ENCODE measurements at places on chromosomes 7 and 10.

GRCh38 chr7:116679500-116679899, 7.5 kb downstream of the MET start:
- no peak for DNase-seq

DNA sequence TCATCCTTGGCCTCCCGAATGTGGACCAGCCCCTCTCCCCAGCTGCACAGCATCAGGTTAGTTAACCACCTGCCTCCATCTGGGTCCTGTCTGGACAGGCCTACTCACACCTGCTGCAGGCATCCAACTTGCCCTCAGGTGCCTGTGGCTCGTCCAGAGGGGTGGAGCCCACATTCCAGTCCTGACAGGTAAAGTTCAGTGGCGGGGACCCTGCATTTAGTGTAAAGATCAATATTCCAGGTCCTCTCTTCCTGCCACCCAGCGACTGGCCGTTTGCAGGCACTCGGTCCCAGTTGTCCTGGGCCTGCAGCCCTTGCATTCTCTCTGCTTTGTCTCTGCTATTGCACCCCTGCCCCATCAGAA, 15.0 kb downstream of the HTRA1 start:
- DNase-seq = no peak

GRCh38 chr7:143408686-143409561, at the start of gene EPHA1:
Gene EPHA1 (minus strand): TSS chr7:143408856. CDS start chr7:143408805, 51 bp downstream.
- peak; percentile 79 for DNase-seq

DNA sequence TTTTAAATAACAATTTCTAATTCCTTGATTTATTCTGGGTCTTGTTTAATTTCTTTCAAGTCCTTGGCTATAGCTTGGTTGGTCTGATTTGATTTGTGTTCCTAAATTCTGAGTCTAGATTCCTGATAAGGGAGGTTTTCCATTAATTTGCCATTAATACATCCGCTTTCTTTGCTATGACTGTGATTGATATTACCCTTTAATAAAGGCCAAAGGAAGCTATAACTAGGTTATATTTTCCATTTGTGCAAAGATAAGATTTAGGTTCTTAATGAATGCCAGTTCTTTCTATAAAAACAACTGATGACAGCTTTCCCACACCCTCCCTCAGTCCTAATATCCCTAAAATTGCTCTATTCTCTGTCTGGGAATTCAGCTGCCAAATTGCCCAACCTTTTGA, 28.2 kb downstream of the NDUFB2 start:
- no peak for DNase-seq

DNA sequence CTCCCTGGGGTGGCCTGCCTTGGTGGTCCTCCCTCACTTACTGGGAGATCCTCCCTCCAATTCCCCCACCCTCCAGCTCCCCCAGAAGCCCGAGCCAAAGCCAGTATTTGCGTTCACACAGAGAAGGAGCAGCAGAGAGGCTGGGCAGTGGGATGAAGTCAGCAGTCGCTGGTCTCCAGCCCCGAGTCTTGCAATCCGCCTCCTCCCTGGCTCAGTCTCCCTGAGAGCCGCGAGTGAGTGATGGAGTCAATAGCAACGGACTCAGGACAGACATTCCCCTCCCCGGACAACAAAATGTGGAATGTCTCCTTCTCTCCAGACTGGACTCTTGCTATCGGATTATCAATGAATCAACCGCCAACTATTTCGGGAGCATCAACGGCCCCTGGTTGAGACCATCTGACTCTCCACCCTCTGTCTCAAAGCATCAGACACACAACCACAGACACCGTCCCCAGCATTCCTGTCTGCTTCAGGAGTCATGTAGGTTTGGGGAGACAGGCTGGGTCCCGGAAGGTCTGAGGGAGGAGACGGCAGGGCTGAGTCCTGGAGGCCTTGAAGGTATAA, 178.4 kb downstream of the SH3PXD2A start:
- DNase-seq = no peak
